ENCODE measurements at places on chromosomes 2 and 18.

GRCh38 chr2:127594116-127594591 is 51.8 kb upstream of the GPR17 start:
- no peak for DNase-seq

- no peak for DNase-seq
Observed at GRCh38 chr2:186696804-186697203, 2.9 kb downstream of the FAM171B start.

GRCh38 chr2:71605173-71605641 is 151.8 kb downstream of the DYSF start:
- DNase-seq, result no peak

DNA sequence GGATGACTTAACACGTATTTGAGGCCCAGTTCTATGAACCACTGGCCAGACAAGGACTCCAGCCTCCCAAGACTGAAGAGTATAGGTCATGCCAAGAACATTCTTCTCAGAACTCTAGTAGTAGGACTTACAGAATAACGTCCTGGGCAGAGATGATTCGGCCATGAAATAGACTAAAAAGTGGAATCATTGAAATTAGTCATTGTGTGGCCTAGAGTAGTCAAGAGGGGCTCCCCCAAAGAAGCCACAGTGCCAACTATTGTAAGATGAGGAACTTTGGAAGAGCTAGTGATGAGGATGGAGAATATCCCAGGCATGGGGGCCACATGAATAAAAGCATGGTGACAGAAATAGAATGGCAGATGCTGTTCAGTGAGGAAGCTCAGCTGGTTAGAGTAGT is 101.1 kb downstream of the TRIB2 start:
- DNase-seq, result no peak

DNA sequence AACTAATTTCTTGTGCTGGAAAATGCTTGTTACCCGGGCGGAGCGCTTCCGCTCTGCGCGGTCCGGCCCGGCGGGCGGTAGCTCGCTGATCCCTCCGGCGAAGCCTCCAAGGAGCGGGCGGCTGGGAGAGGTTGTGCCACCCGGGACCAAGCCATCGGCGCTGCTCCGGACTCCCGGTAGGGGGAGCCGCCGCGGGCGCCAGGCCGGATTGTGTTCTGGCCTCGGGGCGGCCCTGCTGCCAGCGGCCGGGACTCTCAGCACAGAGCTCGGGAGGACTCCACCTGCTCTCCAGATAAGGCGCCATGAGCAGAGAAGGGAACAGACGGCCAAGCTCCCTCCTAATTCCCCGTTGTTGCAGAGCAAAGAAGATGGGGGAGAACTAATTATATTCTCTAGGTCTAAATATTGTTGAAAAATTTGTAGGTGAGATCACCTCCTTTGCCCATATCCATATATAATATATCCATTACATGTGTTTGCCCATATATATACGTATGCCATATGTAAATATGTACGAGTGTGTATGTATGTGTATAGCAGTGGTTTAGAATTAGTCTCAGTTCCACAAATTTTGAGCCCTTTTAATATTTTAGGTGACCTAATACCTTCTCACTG is 13.8 kb upstream of the SATB2 start:
- DNase-seq, result no peak

GRCh38 chr2:36044411-36044810 is 311.2 kb upstream of the CRIM1 start:
- DNase-seq, result no peak

GRCh38 chr2:11744631-11745394 is 1.6 kb upstream of the LPIN1 start:
- DNase-seq, result no peak

- DNase-seq, result no peak
Observed at GRCh38 chr2:137172162-137172561, 406.8 kb downstream of the THSD7B start.

- DNase-seq, result no peak
Observed at GRCh38 chr2:187310701-187311100, 137.4 kb downstream of the CALCRL start.

DNA sequence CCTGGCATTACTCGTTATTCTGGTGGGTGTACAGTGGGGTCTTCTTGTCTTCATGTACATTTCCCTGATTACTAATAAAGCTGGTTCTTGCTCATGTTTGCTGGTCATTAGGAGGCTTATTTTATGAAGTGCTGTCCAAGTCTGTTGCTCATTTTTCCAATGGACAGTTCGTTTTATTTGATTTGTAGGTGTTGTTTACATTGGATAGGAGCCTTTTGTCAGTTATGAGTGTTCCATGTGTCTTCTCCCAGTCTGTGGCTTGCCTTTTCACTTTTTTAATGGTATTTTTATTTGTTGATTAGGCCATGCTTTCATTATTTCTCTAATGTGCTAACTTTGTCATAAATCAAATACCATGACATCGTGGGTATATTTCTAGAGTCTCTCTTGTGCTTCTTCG is 51.9 kb downstream of the CEP192 start:
- DNase-seq, result no peak

DNA sequence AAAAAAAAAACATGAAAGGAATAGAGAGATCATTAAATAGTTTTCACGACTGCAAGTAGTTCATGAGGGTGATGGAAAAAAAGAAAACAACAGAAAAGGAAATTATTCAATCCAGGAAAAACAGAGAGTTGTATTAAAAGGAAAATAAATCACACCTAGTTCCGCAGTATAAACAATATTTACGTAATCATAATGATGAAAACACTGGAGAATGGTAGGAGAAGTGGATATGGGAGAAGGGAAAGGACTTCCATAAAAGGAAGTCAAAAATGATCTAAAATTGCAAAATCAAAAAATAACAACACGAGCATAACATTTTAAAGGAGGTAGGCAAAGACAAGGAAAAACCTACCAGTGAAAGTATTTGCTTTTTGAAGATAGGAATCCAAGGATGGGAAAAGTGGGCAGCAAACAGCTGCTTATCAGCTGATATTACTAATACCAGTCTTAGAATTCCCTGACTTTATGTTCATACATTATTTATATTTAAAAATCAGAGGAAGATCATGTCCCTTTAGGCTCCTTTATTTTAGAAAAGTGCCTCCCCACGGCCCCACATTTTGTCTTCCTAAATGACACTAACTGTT is 160.8 kb downstream of the NBAS start:
- no peak for DNase-seq

DNA sequence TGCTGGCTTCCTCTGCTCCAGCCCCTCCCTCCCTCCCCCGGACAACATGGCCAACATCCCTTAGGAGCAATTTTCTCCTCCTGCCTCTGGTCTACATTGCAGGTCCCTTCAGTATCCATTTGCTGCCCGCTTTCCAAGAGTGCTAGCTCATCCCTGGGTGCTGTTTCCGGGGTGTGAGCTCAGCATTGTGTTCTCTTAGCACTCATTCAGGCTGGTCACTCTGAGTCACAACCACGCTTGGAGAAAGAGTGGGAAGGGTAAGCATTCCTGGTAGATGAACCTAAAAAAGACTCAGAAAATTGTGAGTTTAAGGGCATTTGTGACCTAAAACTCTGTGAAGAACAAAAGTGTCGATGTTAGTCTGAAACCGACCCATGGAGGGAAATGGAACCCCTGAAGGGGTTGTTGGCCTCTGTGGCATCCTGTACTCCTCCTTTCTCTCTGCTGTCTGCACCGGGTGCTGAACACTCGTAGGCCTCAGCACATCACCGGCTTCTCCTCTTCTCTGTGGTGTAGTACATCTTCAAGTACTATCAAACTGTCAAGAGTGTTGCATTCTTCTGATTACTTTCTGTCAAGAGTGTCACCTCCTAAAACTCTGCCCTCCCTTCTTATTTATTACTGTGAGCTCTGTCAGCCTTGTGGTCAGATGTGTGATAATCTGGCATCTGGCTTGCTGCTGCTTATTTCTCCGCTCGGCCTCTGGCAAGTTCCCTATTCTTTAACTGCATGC is 73.0 kb downstream of the CTNNA2 start:
- no peak for DNase-seq

- DNase-seq, result no peak
Observed at GRCh38 chr2:119730671-119731177, 29.0 kb upstream of the PTPN4 start.

- no peak for DNase-seq
Observed at GRCh38 chr18:67788310-67789164, 272.0 kb upstream of the DSEL start.

DNA sequence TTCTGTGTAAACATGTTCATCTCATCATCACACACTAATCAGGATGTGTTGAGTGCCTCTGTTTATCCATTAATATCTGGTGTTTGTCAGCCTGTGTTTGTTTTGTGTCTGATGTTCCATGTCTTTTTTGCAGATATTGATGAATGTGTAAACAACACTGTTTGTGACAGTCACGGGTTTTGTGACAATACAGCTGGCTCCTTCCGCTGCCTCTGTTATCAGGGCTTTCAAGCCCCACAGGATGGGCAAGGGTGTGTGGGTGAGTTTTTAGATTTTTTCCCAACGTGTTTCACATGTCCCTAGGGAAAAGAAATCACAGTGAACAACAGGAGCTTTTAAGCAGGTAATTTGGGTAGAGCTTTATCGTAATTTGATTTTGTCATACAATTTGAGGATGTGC is 133.7 kb upstream of the RASGRP3 start:
- no peak for DNase-seq

DNA sequence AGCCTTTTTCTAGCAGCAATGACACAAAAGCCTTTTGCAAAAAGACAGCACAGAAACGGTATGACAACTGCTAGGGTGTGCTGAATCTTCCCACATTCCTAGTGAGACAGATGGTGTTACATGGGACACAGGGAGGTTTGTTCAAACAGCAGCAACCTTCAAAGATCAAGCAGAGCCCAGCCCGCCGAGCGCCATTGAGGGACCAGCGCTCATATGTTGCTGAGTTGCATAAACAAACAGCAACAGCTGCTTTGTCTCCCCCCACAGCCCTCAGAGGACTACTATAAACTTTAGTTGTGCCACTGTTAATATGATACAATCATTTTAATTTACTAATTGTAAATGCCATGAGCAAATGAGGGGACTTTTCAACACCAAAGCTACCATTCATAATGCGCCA is 117.7 kb downstream of the ZEB2 start:
- no peak for DNase-seq

Measured in stimulated activated CD4-positive, alpha-beta T cell treated with anti-CD3 and anti-CD28 coated beads, Interleukin-1b, Interleukin-23, amount 100 ng/mL, for 1 hour (primary cell).